HT-29 (cell line): ENCODE measurements at places on chromosomes 4 and X.

DNA sequence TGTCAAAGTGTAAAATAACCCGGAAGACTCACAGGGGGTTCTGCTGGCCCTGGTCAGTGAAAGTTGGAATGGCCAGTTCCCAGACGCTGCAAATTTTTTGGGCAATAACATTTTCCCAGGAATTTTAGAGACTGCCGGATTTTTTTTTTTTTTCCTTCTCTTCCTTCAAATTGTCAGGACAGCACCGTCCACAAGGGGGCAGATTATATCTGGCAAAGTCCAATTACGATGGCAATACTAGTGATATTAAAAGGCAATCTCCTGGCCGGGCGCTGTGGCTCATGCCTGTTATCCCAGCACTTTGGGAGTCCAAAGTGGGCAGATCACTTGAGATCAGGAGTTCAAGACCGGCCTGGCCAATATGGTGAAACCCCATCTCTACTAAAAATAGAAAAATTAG lies 20.5 kb downstream of the SLC25A5 start:
- DNase-seq, result peak; percentile 74

- no peak for DNase-seq
These were observed at the start of gene CACNA1F for GRCh38 chrX:49233176-49233575. Gene CACNA1F, minus strand, starts transcription at chrX:49233340. Its CDS starts 31 bp downstream, at chrX:49233309.

DNA sequence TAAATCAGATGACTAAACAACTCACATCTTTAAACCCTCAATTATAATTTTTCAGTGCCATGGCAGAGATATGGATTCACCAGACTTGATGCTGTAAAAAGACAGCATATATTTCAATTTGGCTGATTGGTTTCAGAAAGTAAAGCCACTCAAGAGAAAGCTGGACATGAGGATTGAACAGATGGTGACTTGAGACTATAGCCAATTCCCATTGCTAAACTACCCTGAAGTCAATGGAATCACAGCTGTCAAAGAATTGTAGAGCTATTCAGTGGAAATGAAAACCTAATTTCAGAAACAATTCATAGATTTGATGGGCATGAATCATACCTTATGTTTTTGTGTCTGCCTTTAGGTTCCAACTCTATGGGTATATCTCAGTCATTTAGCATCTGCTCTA lies 510.6 kb upstream of the BOD1L1 start:
- DNase-seq, result no peak

- DNase-seq, result no peak
These were observed 12.1 kb downstream of the FGFBP1 start for GRCh38 chr4:15926486-15926885.

DNA sequence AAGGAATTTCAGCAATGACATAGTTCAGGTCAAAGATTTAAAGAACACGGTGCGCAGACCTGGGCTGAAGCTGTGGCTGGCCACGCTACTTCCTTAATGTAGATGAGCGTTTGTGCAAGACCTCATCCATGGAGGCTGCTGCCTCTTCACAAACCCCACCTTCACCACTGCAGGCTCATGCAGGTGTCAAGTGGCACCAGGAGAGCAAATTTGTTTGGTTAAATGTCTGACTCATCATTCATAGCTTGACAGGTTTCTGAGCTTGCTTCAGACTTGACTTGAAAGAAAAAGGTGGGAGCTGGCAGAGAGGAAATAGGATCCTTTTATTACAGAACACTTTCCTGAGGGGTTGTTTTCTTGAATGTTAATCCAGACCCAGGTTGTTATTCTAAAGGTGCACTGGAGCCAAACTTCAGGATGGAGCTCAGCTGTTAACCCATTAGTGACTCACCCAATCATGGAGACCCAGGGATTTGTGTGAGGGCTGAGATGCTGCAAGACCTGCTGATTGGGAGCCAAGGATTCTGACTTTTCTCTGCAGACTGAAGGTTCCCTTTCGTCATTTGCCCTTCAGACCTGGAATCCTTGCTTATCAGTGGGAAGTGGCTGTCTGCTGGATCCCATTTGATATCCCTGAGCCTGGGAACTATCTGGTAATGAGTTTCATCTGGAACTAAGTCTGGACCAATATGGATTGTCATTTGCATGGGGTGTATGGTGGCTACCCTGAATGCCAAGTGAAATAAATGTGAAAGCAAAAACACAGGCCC lies 315.3 kb downstream of the PTTG2 start:
- peak; percentile 76 for DNase-seq

- no peak for DNase-seq
These were observed 59.6 kb upstream of the MXD4 start for GRCh38 chr4:2321279-2322196.

DNA sequence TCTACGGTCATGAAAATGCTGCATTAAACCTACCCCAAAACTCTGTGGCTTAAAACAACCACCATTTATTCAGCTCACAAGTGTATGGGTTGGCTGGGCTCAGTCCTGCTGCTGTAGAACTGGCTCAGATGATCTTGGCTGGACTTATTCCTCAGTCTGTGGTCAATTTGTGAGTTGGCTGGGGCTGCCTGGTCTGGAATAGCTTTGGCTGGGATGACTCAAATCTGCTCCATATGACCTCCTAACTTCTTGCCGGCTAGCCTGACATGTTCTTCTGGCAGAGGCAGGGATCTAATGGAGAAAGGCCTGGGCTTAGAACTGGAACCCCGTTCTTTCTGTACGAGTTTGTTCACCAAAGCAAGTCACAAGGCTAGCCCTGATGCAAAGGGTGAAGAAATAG lies 71.7 kb downstream of the CFAP299 start:
- no peak for DNase-seq

GRCh38 chr4:74325886-74326285 lies 17.6 kb downstream of the EPGN start:
- DNase-seq, result no peak

GRCh38 chrX:121085612-121086010 lies 38.2 kb downstream of the GLUD2 start:
- no peak for DNase-seq

GRCh38 chr4:153791746-153792617 lies 3.1 kb upstream of the SFRP2 start:
- DNase-seq, result no peak

GRCh38 chr4:16270454-16271328 lies 44.4 kb upstream of the TAPT1 start:
- DNase-seq, result no peak

- no peak for DNase-seq
These were observed 39.8 kb upstream of the TMEM131L start for GRCh38 chr4:153426207-153426885.

GRCh38 chr4:77110730-77111129 lies 34.9 kb upstream of the CCNI start:
- DNase-seq, result no peak

DNA sequence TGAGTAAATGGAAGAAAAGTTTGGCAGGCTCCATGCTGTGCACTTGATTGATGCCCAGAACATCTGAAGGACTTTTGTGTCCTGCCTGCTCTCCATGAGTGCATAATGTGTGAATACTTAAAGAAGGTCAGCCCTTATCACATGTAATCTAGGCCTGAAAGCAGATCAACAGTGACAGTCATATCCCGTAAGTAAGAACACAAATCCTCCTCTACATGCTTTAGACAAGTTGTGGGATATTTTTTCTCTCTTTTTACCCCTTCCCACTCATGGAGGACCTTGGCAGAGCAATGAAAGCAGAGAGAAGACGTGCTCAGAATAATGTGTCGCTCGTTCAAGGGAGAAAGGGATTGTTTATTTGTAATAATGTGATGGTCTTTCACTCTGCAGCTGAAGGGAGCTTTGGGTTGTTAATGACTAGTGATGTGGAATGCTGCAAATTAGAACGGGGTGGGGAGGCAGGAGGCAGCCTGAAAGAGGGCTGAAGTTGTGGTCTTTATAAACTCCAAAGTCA lies 286.6 kb downstream of the BMPR1B start:
- no peak for DNase-seq

GRCh38 chr4:141642711-141643110 lies 6.3 kb downstream of the IL15 start:
- peak; percentile 25 for DNase-seq

- no peak for DNase-seq
These were observed 88.4 kb downstream of the LCORL start for GRCh38 chr4:17933126-17933525.

DNA sequence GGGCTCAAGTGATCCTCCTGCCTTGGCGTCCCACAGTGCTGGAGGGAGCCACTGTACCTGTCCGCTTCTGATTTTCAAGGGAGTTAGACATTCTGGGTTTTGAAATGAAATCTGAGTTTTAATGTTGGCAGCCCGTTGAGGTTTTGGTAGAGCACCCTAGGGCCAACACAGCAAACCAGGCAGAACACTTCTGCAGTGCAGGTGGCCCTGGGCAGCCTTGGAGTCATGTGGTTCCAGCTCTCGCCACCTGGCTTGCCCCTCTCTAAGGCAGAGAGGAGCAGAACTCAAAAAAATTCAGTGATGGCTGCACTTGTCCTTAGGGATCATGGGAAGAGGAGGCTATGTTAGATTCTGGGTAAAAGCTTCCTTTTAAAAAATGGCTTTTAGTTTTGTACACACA lies 74.9 kb downstream of the CLDN34 start:
- no peak for DNase-seq

DNA sequence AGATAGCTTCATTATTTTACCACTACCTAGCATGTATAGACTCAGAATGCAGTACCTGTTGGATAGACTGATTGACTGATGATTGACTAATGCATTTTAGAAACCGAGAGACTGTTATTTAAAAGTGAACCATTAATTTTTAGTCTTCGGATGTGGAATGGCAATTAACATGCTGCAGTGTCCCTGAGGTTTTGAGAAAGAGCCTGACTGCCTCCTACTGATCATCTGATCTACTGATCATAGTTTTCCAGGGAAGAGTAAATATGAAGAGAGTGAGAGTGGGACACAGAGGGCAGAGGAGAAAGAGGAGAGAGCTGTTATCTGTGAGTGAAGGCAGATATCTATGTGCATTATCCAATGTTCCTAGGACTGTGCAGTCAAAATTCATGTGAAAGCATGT lies 764.7 kb downstream of the TRIML1 start:
- no peak for DNase-seq

DNA sequence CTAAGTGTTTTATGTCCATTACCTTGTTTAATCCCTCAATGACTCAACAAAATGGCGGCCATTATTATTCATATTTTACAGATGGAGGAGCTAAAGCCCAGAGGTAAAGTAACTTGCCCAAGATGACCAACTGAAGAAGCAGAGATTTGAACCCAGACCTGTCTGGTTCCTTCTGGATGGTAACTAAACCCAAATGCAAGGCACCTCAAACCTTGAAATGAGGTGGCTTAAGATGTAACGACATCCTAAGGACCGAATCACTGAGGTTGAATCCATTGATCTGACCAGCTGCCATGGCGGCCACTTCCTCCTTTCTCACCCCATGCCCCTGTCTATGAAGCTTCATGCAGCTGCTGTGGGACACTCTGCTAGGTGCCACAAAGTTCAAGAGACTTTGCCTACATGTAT lies 932 bp downstream of the TLR10 start:
- DNase-seq, result no peak

DNA sequence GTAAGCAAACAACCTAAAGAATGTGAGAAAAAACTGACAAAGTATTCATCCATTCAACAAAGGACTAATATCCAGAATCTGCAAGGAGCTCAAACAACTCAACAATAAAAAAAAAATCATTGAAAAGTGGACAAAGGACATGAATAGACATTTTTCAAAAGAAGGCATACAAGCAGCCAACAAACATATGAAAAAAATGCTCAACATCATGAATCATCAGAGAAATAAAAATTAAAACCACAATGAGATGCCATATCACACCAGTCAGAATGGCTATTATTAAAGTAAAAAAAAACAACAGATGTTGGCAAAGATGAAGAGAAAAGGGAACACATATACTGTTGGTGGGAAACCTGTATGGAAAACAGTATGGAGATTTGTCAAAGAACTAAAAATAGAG lies 120.7 kb upstream of the ADGRL3 start:
- DNase-seq, result no peak

GRCh38 chr4:48047421-48047844 lies 30.9 kb downstream of the NIPAL1 start:
- DNase-seq, result peak; percentile 39

GRCh38 chrX:74421036-74421739 lies at the start of gene SLC16A2:
Gene SLC16A2, plus strand, starts transcription at chrX:74421493. Its CDS starts 145 bp downstream, at chrX:74421638.
- no peak for DNase-seq

DNA sequence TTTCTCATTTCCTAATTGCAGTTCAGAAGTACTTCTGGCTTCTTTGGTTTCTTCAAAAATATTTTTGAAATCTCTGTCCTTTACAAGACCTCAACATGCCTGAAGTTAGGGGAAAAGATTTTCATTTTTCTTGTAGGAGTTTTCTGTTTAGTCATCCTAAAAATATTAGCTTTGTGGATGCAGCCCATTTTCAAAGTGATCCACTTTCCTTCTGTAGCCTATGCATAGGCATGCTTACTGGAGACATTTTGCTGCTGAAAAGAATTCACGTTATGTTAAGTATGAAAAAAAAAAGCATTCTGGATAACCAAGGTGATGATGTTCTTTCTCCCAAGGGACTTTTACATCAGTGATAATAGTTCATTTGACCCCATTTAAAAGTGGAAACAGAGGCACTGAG lies 245.6 kb downstream of the THOC2 start:
- no peak for DNase-seq

DNA sequence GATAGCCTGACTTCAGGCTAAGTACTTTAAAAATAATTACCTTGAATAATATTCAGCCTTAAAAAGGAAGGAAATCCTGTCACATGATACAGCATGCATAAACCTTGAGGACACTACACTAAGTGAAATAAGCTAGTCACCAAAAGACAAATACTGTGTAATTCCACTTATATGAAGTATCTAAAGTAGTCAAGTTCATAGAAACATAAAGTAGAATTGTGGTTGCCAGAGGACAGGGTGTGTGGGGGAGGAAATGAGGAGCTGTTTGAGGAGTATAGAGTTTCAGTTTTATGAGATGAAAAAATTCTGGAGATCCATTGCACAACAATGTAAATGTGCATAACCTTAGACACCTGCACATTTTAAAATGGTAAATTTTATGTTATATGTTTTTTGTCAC lies 5.6 kb upstream of the STPG2 start:
- DNase-seq, result no peak

- no peak for DNase-seq
These were observed 114.1 kb upstream of the STX18 start for GRCh38 chr4:4655901-4656300.

DNA sequence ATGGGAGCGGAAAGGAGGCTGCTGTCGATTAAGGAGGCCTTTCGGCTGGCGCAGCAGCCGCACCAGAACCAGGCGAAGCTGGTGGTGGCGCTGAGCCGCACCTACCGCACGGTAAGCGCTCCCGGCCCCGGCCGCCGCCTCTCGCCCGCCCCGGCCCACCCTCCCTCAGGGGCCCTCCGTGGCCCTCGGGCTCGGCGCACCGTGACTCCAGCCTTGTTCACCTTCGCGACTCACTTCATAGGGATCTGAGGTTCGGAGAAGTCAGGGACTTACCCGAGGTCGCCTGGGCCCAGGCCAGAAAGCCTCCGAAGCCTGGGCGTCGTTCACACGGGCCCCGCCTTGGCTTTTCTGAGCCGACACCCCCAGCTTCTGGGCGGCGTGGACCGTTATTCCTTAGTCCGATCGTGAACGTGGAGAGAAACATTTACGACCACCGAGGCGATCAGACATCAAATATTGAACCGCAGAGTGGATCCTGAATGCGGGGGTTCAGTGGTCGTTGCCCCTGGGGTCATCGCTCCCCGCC lies 362 bp downstream of the NCAPG start:
- no peak for DNase-seq

GRCh38 chrX:115177932-115178331 lies 11.3 kb upstream of the RBMXL3 start:
- no peak for DNase-seq
